ENCODE measurements at places on chromosomes 6 and 20.

GRCh38 chr6:490251-491037 lies 98.9 kb downstream of the IRF4 start:
- DNase-seq = no peak

- DNase-seq = no peak
Measured at GRCh38 chr20:60138256-60139220, 180.3 kb downstream of the CDH26 start.

DNA sequence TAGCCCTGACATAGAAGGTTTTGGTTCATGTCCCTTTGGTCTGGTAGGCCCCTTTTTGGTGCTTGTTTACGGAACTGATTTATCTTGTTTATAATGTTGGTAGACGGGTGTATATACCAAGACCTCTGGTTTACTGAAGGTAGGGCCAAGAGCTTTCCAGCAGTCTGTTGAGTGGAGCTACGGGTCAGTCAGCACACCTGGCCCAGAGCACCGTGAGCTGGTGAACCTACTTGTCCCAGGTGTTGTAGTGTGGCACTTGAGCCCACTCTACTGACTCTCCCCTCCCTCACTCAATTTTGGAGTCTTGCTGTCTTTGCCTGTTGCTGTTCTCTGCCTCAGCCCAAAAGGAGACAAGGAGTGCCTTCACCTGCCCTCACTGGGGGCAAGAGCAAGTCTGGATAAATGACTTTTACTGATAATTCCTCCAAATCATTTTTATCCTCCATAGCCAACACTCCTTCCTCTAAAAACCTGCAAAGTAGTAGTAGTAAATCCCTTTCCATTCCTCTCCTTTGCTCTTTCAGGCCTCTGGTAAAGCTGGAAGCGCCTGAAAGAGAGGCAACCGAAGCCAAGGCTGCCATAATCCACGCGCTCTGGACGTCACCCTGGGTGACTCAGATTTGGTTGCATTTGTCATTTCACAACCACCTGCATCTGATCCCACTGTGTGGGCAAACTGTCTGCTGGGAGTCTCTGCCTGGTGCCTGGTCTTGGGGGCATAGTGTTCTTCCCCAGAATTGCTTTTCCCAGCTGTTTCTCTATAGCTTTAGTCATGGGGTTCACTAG lies 22.2 kb downstream of the RREB1 start:
- DNase-seq = no peak

GRCh38 chr20:54144847-54145414 lies 28.9 kb downstream of the CYP24A1 start:
- no peak for DNase-seq

GRCh38 chr6:30227242-30227722 lies 14.1 kb upstream of the TRIM26 start:
- DNase-seq = no peak

GRCh38 chr6:149139782-149140136 lies 177.8 kb upstream of the TAB2 start:
- DNase-seq = no peak

- DNase-seq = no peak
Measured at GRCh38 chr6:101883505-101883904, 490.0 kb downstream of the GRIK2 start.

- DNase-seq = no peak
Measured at GRCh38 chr20:3997446-3997845, 17.9 kb downstream of the RNF24 start.

DNA sequence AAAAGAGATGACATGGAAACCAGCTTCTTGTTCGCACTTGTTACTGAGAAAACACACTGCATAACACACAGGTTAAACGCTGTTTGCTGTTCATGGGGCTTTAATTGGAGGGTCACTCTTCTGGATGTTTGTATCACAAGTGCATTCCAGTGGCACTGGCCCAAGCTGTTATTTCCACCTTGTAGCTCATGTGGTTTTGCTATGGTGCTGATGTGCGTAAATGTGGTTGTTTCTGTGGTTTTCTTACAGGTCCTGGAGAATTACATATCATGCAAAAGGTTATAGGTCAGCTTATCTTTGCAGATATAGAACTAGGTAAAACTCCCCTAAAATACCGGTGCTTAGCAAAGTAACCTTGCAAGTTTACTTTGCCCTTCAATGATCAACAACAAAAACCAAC lies 89.3 kb upstream of the AHI1 start:
- no peak for DNase-seq

DNA sequence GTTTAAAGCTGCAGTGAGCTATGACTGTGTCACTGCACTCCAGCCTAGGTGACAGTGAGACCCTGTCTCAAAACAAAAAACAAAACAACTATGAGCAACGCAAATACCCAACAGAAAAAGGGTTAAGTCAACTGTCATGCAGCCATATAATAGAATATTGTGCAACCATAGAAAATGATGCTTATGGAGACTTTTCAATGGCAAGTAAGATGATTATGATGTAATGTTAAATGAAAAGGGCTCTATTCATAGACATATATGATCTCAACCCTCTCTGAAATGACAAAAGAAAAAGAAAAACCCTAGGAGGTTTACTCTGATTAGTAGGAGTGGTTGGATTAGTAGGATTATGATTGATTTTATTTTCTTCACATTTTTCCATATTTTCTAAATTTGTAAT lies 41.3 kb upstream of the TBC1D7 start:
- no peak for DNase-seq

DNA sequence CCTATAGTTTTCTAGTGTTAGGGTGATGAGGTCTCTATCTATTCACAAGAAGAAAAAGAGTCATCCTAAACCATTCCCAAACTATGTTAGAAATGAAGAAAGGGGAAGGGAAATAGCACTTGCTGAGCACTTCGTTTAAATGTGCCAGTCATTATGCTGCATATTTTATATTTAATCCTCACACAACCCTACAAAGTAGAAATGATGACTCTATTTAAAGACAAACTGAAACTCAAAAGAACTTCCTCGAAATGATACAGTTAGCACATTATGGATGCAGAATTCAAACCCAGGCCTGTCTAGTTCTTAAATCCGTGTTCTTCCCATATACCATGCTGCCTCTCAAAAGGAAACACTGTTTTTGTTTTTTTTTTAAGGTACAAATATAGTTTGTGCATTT lies 174.6 kb downstream of the GMPR start:
- DNase-seq = no peak

DNA sequence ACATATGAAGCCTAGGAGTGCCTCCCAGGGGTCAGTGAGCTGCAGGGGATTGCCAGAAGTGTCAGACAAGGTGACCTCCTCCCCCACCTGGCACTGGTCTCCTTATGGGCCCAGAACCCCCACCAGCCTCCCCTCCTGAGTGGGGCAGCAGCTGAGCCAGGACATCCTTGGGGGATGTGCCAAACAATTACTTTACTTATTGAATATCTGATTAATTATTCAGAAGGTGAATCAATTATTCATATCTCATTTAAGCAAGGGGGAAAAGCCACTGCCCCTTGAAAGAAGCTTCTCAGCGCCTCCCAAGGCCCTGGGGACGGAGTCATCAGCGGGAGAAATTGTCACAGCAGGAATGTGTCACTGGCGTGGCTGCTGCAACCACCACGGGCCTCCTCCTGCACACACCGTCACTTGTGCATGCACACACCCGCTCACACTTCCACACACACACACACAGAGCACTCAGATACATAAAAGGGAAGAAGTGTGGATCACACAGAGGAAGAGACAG lies 123.4 kb upstream of the MAFB start:
- no peak for DNase-seq

- DNase-seq = no peak
Measured at GRCh38 chr20:48828734-48829460, 1.1 kb upstream of the PREX1 start.

DNA sequence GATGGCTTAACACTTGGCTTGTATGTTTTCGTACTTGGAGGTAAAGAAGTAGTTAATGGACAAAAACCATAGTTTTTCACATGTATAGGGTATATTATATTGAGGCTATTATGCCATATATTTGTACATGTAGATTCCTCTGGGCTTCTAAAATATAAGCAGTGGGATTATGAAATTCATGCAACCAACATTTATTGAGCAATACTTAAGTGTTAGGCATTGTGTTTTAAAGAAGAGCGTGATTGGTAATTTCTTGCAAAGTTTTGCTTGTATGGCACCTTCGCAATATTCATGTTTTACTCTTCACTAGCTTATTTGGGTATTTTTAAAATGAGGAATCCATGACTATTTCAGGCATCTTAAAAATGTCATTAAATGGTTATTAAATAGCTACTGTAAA lies 2.5 kb downstream of the TULP4 start:
- DNase-seq = no peak

DNA sequence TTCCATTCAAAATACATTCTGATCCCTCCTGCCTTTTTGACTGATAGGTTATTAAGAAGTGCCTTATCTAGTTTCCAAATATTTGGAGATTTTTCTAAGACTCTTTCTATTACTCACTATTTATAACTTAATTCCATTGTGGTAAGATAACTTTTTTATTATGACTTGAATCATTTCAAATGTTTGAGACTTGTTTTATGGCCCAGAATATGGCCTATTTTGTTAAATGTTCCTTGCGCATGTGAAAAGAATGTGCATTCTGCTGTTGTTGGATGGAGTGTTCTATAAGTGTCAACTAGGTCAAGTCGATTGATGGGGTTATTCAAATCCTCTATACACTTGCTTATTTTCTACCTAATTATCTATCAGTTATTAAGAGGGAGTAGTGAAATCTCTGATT lies 13.1 kb upstream of the TCP11 start:
- no peak for DNase-seq

DNA sequence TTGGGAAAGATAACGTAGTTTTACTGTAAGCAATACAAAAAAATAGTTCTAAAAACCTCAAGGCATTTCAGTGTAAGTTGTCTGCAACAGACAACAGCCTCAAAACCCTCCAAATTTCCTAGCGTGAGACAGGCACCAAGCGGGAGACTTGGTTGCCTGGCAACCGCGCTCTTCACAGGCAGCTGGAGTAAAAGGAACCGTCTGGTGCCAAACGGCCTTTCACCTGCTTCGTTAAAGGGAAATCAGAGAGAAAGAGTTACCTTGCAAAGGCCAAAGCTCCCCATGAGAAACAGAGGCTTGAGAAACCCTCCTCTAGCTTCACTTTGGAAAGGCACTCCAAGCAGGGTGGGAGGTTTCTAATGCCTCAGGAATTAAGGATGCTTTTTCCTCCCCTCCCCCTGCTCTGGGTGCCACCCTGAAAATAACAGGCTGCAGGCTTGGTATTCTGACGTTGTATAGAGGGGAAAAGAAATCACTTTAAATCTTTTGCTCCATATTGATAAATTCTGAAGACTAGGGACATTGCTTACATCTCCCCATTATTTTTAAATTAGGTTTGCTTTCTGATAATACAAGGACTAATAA lies 129.7 kb upstream of the UFL1 start:
- DNase-seq = no peak

DNA sequence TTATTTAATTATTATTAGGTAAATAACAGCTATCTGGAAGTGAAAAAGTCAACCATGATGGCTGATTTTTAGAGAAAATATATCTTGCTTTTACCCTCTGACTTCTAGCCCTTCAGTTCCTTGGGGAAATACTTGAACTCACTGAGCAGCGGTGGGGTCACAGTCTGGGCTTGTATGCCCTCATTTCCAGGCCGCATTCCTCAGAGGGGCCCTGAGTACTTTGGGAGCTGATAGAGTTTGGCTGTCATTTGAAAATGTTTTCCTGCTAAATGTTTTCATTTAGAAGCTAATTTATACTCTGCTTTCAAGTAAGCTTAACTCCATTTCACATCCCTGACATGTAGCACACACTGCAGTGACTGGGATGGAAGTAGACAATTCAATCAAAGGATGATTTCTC lies 1028.5 kb downstream of the KIF16B start:
- DNase-seq = no peak

- no peak for DNase-seq
Measured at GRCh38 chr6:6629402-6629801, 40.9 kb downstream of the LY86 start.

DNA sequence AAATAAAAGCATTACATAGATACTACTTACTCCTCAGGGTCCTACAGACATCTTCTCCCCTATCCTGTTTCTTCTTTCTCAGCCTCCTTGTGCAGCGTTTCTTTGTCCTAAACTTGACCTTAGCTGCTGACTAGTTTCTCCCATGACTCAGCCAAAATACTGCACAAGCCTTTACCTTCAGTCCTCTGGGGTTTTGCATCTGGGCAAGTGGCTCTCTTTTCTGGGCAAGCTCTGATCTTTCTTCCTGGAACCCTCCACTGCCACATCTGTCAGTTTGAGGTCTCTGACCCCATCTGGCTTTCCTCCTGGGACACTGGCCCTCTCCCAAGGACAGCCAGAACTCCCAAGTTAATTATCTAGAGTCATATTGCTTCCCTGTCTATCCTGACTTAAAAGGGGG lies 838.4 kb downstream of the DHX35 start:
- no peak for DNase-seq

GRCh38 chr20:1266167-1266973 lies at the start of gene SNPH:
Gene SNPH (plus strand): TSS chr20:1266294. CDS start chr20:1296240, 29,946 bp downstream.
- peak; percentile 61 for DNase-seq

GRCh38 chr20:33475381-33476152 lies 14.3 kb upstream of the CBFA2T2 start:
- DNase-seq = no peak

- no peak for DNase-seq
Measured at GRCh38 chr6:78062993-78063392, 410.2 kb downstream of the MEI4 start.

DNA sequence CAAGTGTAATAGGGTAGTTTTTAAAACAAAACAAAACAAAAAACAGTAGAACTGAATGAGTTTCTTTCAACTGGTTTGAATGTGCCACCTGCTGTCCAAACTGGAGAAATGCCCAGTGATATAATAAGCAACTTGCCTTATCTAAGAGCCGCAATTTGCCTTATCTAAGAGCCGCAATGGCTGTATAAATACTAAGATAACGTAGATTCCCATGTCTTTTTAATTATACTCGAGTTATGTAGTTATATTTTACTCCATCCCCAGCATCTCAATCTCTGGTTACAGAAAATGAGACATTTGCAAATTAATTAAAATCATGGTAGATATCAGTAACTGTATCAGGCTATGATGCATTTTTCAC lies 67.2 kb downstream of the RPP40 start:
- no peak for DNase-seq

- no peak for DNase-seq
Measured at GRCh38 chr20:50813801-50814200, 18.9 kb downstream of the BCAS4 start.

DNA sequence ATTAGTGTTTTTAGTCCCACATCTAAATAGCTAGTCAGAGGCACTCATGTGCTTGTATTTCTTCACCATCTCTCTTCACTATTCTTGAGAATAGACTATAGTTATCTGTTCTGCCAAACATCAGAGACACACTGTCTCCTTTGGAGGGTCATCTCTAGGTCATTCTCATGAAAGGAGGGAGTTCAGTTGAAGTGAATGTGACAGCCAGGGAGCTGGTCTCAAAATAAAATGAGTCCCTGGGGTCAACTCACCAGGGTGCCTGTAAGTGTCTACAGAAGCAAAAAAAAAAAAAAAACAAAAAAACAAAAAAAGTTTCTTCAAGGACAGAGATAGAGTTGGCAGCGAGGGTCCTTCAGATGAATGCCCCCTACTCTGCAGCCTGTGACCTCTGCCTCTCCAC lies 171.0 kb downstream of the ID4 start:
- no peak for DNase-seq
